Panc1 (cell line): ENCODE measurements at places on chromosomes 5 and 9.

- H3K4me1 ChIP-seq, result no peaks in the 10 kb centered on the region
- H3K27me3 ChIP-seq, result no peaks in the 10 kb centered on the region
- H3K27ac ChIP-seq, result no peak overlapping the region
- no peak for DNase-seq
- no peaks in the 10 kb centered on the region for H3K36me3 ChIP-seq
Observed at GRCh38 chr9:9603345-9603744, 1009.5 kb downstream of the PTPRD start.

DNA sequence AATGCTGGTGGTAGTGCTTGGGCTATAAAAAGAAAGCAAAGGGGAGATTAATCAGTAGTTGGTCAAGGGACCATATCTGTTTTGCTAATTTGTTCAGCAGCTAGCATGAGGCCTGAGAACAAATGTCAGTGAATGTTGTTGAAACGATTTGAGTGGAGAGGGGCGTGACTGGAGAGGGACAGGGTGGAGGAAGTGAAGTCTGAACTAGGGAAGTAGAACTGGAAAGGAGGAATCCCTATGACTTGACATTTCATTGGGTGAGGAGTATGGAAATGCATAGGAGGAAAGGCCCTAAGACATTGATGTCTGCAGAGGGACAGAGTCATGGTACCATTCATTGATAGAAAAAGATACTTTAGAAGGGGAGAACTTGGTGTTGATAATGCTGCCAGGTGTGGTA lies 19.7 kb downstream of the TLE4 start:
- no peak overlapping the region for H3K4me3 ChIP-seq
- no peaks in the 10 kb centered on the region for H3K36me3 ChIP-seq
- no peak for DNase-seq

DNA sequence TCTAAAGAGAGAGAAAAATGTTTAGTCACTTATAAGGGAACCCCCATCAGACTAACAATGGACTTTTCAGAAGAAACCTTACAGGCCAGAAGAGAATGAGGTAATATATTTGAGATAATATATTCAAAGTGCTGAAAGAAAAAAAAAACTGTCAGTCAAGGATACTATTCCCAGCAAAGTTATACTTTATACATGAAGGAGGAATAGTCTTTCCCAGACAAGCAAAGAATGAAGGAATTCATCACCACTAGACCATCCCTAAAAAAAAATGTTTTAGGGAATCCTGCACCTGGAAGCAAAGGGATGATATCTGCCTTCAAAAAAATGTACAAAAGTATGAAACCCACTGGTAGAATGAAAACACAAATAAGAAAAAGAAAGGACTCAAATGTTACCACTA lies 37.5 kb upstream of the SH3TC2 start:
- no peaks in the 10 kb centered on the region for H3K4me1 ChIP-seq
- H3K36me3 ChIP-seq, result no peaks in the 10 kb centered on the region
- H3K27ac ChIP-seq, result no peak overlapping the region
- H3K27me3 ChIP-seq, result no peaks in the 10 kb centered on the region
- no peak for DNase-seq

DNA sequence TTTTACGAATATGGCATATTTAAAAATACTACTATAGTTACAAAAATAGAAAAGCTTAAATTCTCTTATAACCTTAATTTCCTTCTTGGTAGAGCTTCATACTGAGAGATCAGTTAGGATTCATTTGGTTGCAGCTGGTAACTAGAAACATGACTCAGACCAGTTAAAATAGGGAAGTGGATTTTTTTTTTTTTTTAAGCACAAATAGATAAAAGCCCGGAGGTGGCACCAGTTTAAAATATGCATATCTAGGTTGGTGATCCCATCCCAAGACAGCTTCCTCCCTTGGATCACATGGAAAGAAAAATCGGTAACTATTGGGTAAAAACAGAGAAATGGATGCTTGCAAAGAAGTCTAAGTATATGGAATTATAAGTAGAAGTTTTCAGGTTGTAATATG lies 1634.3 kb downstream of the MAT2B start:
- DNase-seq, result no peak
- no peak overlapping the region for H3K4me3 ChIP-seq
- no peak overlapping the region for H3K27ac ChIP-seq
- H3K4me1 ChIP-seq, result no peaks in the 10 kb centered on the region
- no peaks in the 10 kb centered on the region for H3K36me3 ChIP-seq
- no peaks in the 10 kb centered on the region for H3K27me3 ChIP-seq

GRCh38 chr9:69097064-69097463 lies 61.5 kb downstream of the FXN start:
- H3K4me1 ChIP-seq, result no peaks in the 10 kb centered on the region
- H3K27me3 ChIP-seq, result no peaks in the 10 kb centered on the region
- no peak overlapping the region for H3K27ac ChIP-seq
- no peak overlapping the region for H3K4me3 ChIP-seq
- no peak for DNase-seq

DNA sequence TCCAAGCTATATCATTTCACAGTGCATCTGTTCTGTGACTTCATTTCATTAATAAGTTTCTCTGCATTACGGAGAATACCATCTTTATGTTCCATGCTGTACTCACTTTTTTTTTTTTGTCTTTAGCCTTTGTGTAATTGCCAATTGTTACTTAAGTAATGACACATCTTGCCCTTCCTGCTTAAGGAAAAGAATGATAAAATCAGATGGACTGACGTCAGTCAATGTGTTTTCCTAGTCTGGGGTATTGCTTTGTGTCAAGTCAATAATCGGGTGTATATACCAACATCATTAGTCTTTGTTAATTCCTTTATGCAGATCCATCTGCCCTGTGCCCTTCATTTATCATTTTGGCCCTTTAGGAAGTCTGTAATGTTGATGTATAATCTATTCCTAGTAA lies 133.5 kb downstream of the CD180 start:
- no peak overlapping the region for H3K4me3 ChIP-seq
- no peaks in the 10 kb centered on the region for H3K4me1 ChIP-seq
- H3K36me3 ChIP-seq, result no peaks in the 10 kb centered on the region
- H3K27ac ChIP-seq, result no peak overlapping the region
- DNase-seq, result no peak
- H3K27me3 ChIP-seq, result no peaks in the 10 kb centered on the region

GRCh38 chr5:66074901-66075300 lies 69.2 kb upstream of the SREK1 start:
- H3K4me1 ChIP-seq, result no peaks in the 10 kb centered on the region
- H3K27ac ChIP-seq, result no peak overlapping the region
- DNase-seq, result no peak
- H3K4me3 ChIP-seq, result no peak overlapping the region
- peaks cover 43% of the 10 kb centered on the region for H3K36me3 ChIP-seq

GRCh38 chr5:178111925-178112324 lies 1.4 kb upstream of the N4BP3 start:
- H3K36me3 ChIP-seq, result no peaks in the 10 kb centered on the region
- no peak overlapping the region for H3K4me3 ChIP-seq
- DNase-seq, result no peak
- H3K27ac ChIP-seq, result no peak overlapping the region

- no peak overlapping the region for H3K4me3 ChIP-seq
- H3K27me3 ChIP-seq, result no peaks in the 10 kb centered on the region
- H3K4me1 ChIP-seq, result no peaks in the 10 kb centered on the region; the same call in 1 of the 2 replicates
- DNase-seq, result no peak
- peaks cover 3% of the 10 kb centered on the region; the same call in 1 of the 2 replicates for H3K36me3 ChIP-seq
- H3K27ac ChIP-seq, result no peak overlapping the region
Observed at GRCh38 chr5:160274483-160274931, 37.9 kb downstream of the CCNJL start.

- DNase-seq, result no peak
- no peak overlapping the region for H3K27ac ChIP-seq
- no peaks in the 10 kb centered on the region for H3K36me3 ChIP-seq
- H3K27me3 ChIP-seq, result no peaks in the 10 kb centered on the region
- H3K4me3 ChIP-seq, result no peak overlapping the region
- no peaks in the 10 kb centered on the region for H3K4me1 ChIP-seq
Observed at GRCh38 chr9:22112870-22113821, 104.0 kb upstream of the CDKN2B start.

GRCh38 chr5:151602806-151603205 lies 11.7 kb upstream of the FAT2 start:
- no peaks in the 10 kb centered on the region for H3K4me1 ChIP-seq
- H3K4me3 ChIP-seq, result no peak overlapping the region
- H3K27me3 ChIP-seq, result peaks cover 3% of the 10 kb centered on the region; the same call in 1 of the 2 replicates
- H3K27ac ChIP-seq, result no peak overlapping the region
- no peak for DNase-seq
- H3K36me3 ChIP-seq, result no peaks in the 10 kb centered on the region

- H3K4me3 ChIP-seq, result no peak overlapping the region
- DNase-seq, result no peak
- no peak overlapping the region for H3K27ac ChIP-seq
- no peaks in the 10 kb centered on the region; the same call in 1 of the 2 replicates for H3K36me3 ChIP-seq
- peaks cover 11% of the 10 kb centered on the region; the same call in 1 of the 2 replicates for H3K4me1 ChIP-seq
- no peaks in the 10 kb centered on the region for H3K27me3 ChIP-seq
Observed at GRCh38 chr9:124514125-124514524, 6.9 kb upstream of the NR5A1 start.

DNA sequence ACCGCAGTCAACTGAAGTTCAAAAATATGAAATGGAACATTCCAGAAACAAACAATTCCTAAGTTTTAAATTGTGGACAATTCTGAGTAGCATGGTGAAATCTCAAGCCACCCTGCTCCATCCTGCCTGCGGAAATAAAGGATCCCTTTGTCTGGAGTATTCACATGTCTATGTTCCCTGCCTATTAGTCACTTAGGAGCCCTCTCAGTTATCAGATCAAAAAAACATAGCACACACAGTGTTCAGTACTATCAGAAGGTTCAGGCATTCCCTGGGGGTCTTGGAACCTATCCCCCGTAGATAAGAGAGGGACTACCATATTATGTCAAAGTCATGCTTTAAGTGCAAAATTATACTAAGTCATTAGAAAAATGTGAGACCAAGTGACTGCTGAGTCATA lies 300.8 kb downstream of the SEMA5A start:
- no peaks in the 10 kb centered on the region for H3K36me3 ChIP-seq
- no peak overlapping the region for H3K27ac ChIP-seq
- no peak overlapping the region for H3K4me3 ChIP-seq
- no peaks in the 10 kb centered on the region for H3K4me1 ChIP-seq

DNA sequence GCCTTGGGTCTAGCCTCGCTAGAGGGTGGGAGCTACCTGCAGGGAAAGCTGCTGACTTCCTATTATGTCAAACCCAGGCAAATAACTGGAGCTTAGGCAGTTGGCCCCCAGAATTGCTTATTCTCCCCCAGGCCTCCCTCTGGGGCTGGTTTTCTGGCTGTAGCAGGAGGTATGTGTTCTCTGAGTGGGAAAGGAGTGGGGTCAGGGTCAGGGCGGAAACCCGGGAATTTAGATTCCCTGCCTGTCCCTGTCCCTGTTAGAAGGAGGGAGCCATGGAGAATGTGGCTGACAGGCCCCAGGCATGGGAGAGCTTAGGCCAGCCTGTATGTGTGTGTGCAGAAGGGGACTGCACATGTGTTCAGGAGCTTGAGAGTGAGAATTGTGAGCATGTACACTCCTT lies 13.6 kb upstream of the CXXC5 start:
- no peak overlapping the region for H3K4me3 ChIP-seq
- 0 out of 2 replicates have a peak, but pooled peaks cover 2% of the 10 kb centered on the region for H3K36me3 ChIP-seq
- DNase-seq, result no peak

DNA sequence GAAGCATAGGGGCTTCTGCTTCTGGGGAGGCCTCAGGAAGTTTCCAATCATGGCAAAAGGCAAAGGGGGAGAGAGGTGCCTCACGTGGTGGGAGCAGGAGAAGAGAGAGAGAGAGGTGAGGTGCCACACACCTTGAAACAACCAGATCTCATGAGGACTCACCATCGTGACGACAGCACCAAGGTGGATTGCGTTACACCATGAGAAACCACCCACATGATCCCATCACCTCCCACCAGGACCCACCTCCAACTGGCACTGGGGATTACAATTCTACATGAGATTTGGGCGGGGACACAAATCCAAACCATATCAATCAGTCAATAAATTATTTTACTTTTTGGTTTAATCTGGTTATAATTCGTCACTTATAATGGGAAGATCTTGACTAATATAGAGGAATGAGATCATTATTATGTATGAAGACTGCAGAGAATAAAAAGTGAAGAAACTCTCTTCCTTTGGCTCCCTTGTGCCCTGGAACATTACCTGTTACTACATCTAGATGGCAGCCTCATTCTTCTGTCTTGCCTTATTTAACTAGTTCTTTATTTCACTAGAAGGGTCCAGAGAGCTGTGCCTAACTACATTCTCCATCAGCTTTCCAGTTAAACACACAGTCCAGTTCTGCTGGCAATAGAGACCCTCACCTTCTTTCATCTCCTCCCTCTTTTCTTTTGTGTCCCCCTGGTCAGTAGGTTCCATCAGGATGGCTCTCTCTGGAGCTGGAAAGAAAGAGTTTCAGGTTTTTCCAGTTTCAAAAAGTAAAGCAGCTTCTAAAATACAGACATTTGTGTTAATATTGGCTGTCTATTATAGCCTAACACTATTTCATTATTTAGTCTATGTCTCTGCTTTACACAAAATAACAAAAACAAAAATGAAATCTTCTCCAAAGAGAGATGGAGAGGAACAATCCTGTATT lies 21.7 kb upstream of the SPINK7 start:
- no peaks in the 10 kb centered on the region; the same call in 1 of the 2 replicates for H3K27me3 ChIP-seq
- H3K4me3 ChIP-seq, result no peak overlapping the region
- no peak overlapping the region for H3K27ac ChIP-seq
- no peaks in the 10 kb centered on the region; the same call in 1 of the 2 replicates for H3K36me3 ChIP-seq
- H3K4me1 ChIP-seq, result no peaks in the 10 kb centered on the region
- no peak for DNase-seq

DNA sequence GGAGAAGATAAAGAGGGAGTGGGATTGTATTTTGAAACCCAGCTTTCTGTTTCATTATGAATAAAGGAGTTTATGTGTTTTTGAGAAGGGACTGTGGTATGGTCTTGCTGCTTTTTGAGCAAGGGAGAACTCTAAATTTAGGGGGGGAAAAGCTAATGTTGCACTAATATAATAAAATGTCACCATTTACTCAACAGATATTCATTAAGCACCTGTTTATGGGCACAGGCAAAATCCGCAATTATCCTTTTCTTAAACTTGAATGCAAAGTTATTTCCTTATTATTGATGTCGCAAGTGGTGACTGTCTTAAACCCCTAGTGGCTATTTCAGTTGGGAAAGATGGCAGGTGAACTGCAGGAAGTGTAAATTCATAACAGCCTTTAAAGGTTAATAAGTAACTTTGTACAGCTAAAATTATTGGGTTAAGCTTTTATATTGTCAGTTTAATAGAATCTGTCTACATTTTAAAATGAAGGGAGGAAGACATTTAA lies 1.5 kb downstream of the CDC42SE2 start:
- no peaks in the 10 kb centered on the region for H3K36me3 ChIP-seq
- H3K27ac ChIP-seq, result peak overlapping the region; percentile 90
- peak overlapping the region; percentile 80 for H3K4me3 ChIP-seq
- H3K4me1 ChIP-seq, result peaks cover 5% of the 10 kb centered on the region
- no peaks in the 10 kb centered on the region for H3K27me3 ChIP-seq

DNA sequence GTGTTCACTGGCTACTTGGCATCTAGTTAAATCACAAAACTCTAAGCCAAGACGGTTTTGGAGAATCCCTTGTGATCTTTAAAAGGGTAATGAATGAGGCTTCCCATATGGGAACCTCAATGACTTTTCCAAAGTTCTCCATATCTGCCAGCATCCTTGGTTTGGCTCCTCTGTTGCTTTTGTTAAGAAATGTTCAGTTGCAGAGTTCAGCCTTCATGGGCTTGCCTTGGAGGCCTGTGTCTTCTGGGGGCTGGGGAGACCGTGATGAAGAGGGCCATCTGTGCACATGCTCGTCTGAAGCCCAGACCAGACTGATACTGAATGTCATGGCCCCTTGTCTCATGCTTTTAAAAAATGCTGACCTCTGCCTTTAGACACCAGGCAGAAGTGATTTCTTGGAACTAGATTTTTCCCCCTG lies 84.3 kb downstream of the RAI14 start:
- H3K4me3 ChIP-seq, result no peak overlapping the region
- no peak overlapping the region for H3K27ac ChIP-seq
- DNase-seq, result no peak
- no peaks in the 10 kb centered on the region for H3K36me3 ChIP-seq
- no peaks in the 10 kb centered on the region for H3K4me1 ChIP-seq
- no peaks in the 10 kb centered on the region for H3K27me3 ChIP-seq
